Activated CD8-positive, alpha-beta memory T cell treated with anti-CD3 and anti-CD28 coated beads, Interleukin-2, amount 50 U/mL, for 48 hours (primary cell): ENCODE measurements at places on chromosomes 4 and X.

DNA sequence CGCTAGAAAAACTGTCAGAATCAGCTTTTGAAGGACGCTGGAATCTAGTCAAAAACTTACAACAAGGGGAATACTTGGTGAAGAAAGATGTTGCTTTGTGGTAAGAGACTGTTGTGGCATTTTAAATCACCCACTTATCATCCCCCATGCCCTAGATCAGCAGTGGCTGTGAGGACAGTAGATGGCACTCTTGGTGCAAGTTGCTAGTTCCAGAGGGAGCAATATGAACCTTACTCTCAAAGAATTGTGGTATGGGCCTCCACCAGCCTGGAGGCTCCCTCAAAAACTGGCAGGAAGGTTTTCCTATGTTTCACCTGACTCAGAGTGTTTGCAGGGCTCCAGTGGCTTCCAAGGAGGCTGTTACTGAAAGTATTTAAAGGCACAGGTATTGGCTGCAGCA is 37.7 kb upstream of the SLC16A2 start:
- DNase-seq: no peak

DNA sequence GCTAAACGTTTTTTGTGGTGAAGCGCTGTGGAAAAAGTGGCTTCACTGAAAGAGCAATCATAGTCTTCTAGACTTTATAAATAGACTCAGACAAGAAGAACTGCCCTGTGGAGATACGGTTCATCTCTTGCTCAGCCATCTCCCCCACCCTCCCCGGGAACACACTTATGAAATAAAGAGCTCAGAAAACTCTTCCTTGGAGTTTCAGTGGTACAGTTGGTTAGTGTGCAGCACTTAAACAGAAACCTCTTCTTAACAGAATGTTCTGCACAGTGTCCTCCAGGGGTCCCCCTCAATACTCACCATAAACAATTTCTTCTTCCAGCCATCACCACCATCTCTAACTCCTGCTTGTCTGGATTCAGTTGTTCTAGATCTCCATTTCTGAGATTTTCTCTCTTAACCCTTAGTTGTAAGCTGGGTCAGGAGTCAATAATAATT is 313.0 kb downstream of the ARHGAP10 start:
- no peak for DNase-seq

DNA sequence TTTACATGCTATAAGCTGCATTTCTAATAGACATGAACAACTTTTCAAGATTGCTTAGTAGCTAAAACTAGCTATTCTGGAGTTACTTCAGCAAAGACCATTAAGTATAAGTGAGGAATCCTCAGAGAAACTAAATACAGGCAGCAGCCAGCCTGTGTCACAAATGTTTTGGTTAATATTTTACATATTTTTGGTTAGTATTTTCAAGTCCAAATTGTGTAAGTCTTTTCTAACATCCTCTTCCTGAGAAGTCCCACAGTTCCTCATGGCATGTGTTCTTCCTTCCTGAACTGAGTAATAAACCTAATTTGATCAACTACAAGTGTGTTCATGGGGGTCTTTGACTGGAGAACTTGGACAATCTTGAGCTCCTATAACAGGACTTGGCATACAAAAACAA is 42.4 kb upstream of the MCF2 start:
- DNase-seq: no peak

DNA sequence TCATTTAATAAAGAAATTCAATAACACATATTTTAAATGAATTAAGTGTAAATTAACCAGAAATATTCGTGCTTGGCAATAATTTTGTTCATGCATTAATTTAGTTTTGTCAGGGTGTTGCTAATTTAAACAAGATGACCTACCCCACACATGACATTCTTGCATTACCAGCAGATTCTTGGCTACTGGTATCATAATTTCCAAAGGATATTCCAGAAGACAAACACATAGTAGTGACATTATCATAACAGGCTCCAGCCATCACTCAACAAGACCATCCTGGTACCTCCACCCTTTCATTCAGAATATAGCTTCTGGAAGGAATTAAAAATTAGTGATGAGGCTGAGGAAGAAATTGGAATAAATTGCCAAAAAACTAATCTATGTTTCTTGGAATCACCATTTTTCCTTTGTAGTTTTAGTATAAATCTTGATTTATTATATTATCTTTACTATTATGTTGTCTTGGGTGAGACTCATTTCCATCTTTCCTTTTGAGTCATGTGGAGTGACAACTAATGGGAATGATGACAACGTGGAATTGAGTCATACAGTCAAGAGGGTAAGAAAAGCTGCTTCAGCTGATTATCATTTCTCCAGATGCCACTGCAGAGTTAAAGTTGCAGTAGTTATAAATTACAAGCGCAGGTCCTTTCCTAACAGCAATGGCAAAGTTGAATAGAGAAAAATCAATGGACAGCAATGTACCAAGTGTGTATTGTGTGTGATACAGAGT is 30.9 kb upstream of the HHIP start:
- DNase-seq: no peak

DNA sequence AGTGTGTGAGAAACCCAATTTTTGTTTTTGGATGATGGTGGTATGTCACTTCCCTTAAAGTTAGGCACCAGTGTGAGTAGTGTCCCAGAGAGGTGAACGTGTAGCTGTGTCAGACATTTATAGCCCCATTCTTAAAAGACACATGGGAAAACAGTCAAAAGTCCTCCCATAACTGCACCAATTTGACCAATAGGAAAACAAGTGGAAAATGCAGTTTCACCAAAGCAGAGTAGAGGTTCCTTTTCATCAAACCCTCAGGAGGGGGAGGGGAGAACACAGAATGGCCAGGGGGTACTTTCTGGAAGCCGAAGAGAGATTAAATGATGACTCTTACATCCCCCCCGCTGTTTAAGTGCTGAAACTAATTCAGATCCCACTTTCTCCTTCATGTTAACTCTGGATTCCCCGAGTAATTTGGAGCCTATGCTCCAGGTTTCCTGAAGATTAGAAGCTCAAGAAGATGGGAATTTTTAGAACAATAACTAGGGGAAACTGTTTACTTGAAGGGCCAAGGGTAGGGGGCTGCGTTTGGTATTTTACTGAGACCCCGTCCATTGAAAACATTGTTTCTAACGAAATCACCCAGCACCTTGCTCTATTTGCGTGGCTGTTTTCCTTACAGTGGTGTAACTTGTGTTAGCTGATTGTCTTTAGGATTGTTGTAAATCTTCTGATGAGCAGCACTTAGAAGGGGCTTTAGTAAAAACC is 2.1 kb upstream of the LEF1 start:
- DNase-seq: no peak

DNA sequence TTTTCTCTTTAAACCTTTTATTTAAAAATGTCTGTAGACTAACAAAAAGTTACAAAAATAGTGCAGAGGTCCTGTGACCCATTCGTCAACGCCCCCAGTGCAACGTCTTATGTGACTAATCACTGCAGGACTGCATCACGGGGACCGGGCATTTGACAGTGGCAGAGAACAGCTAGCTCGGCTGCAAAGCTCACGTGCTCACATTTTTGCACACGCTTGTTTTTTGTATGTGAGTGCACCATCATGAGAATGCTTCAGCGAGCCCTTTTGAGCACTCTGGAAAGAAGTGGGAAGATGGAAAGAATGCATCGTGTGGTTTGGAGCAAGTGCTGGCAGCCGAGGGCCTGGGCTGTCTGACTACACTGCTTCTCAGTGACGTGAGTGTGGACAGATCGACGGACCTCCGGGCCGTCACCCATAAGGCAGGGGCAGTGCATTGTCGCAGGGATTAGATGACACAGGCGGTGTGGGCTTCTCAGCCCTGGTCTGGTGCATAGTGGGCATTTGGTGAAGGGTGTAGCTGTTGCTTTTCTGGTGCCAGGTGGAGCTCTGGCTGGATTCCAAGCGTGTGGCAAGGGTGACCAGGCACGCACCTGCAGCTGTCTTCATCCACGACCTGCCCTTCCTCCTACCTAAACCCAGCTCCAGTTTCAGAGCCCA is 17.7 kb downstream of the SPON2 start:
- DNase-seq: no peak

- DNase-seq: no peak
Measured at GRCh38 chrX:31092476-31092875, 20.6 kb upstream of the FTHL17 start.

DNA sequence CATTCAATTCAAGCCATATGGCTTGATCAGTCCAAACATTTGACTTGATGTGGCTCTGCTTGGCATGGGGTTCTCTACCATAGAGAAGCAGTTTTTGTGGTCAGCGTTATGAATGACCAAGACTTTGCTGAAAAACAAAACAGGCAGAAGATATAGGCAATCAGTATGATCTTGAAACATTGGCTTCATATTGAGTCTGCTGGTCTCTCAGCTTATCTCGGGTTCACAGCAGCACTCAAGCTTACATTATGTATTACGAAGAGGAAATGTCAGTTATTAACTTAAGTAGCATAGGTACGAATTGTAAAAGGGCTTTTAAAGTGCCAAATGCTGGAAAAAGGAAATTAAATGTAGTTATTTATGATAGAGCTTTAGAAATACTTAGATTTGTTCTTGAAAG is 99.0 kb downstream of the AFF2 start:
- DNase-seq: no peak

DNA sequence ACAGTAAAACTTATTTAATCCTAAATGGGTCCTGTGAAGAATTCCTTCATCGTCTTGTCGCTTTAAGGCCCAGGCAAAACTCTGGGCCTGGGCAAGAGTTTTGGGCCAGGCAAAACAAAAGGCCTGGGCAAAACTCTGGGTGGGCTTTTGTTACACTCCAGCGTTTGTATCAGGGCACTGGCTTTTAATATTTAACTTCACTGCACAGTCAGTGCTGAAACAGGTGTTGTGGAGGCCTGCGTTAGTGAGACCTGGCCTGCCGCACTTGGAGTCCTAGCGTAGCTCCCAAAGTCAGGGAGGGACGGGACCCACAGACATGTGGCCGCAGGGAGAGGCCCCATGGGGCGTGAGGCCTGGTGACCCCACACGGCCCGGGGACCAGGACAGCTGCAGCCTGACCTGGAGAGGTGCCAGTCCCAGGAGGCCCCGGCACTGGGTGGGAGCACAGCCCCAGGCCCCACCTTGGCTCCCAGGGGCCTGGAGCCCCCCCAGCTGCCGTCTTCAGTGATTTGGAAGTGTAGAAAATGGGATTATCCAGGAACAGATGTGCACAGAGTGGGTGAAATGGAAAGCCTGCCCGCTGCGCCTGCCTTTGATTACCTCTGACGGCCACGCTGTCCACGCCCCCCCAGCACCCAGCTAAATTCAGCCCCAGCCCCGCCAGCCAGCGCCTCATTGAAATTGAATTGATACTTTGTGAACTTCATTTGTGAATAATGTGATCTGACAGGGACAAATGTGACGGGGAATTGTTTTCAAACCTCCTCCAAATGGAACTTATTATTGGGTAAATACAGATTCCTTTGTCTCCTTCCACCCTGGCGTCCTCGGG is 132.9 kb upstream of the NKX1-1 start:
- DNase-seq: no peak

- no peak for DNase-seq
Measured at GRCh38 chrX:6464726-6465125, 70.2 kb downstream of the VCX3A start.

DNA sequence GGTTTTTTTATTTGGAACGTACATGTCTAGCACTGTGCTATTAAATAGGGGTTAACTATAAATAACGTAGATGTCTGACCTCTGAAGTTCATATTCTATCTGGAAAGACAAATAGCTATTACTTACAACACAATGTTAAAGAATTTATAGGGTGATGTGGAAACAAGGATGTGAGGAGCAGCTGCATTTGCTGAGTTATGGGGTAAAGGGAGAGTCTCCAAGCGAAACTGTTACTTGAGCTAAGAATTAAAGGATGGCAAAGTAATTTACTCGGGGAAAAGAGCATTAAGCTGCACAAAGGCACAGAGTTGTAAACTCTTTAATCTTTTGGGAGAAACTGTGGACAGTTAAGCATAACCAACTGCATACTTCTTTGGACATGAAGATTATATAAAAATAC is 117.7 kb downstream of the FSTL5 start:
- DNase-seq: no peak
